ENCODE measurements at places on chromosomes 13 and 19.

GRCh38 chr13:24225062-24225461 lies 64.5 kb downstream of the SPATA13 start:
- DNase-seq, result no peak

DNA sequence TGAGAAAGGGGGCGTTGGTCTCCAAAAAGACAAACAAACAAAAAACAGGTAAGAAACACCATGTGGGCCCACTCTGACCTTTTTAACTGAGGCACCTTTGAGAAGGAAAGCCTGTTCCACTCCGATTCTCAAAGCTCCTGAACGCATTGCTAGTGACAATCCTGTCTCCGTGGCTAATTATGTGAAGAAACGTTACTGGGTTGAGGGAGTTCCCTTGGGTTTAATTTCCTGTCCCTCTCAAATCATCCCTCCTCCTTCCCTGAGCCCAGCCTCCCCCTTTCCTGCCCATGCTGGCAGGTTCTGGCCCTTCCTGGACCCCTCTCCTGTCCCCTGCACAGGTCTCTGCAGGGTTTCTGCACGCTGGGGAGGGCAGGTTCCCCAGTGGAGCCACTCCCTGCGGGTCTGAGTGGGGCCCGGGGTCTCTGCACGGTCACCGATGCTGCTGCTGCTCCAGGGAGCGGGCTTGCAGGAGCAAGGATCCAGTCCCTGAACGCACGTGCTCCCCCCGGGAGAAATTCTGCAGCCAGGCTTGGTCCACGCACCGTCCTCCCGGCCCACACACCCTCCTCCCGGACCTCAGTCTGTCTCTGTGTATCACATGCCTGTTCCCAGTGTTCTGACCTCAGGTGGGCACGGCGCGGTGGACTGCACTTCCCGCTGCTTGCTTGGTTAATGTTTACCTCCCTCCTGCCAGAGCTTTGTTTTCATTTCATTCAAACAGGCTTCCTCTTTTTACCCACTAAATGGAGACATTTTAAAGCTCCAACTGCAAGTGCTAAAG lies 76.4 kb upstream of the MCF2L start:
- no peak for DNase-seq

GRCh38 chr19:50173127-50173526 lies 10.0 kb upstream of the IZUMO2 start:
- DNase-seq, result no peak

DNA sequence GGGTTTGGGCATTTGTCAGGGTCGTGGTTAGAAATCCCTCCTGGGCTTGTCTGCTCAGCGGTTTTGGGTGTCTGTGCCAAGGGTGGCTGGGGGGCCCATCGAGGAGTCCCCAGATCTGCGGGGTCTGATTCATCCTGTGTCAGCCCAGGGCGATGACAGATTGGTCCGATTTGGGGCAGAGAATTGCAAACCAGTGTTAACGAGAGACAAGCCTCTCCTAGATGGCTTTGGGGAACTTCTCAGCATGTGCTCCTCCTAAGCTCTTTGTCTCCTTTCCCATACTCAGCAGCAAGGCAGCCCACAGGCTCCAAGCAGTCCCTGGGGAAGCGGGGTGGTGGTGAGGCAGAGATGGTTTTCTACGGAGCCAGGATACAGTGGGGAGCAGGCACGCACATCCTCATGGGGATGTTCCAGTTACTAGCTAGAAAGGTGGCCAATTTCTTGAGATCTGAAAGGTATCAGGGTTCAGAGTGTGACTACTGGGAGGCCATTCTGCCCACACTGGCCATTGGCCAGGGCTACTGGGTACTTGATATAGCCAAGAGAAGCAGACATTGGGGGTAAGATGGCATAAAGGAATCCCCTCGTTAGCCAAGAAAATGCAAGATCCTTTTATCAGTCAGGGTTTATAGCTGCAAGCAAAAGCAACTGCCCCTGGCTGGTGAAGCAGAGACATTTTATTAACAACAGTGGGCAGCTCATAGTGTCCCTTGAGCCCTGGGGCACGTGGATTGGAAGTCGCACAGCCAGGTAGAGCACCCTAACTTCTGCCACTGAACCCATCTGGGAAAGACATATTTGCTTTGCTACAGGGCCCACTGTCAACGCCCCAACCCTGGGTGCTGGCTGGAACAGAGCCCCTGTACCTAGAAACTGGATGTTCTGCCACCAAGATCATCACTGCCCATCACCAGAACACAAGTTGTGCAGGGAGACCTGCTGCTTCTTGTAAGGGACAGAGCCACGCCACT lies 63.6 kb downstream of the RGCC start:
- no peak for DNase-seq
